Activated T-cell treated with anti-CD3 and anti-CD28 coated beads, Interleukin-2, amount 50 U/mL, for 24 hours (primary cell): ENCODE measurements at places on chromosomes 5 and 9.
A peak's percentile ranks its signal among the peaks of the same experiment; 100 is the strongest.

DNA sequence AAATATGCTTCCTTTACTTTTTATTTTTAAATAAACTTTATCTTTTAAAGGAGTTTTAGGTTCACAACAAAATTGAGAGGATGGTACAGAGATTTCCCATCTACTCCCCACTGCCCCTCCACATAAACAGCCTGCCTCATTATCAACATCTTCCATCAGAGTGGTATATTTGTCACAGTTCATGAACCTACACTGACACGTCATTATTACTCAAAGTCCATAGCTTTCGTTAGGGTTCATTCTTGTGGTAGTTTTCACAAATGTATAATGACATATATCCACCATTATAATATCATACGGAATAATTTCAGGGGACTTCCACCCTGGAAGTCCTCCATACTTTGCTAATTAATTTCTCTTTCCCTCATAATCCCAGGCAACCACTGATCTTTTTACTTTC is 204.9 kb downstream of the SMARCA2 start:
- DNase-seq, result no peak

DNA sequence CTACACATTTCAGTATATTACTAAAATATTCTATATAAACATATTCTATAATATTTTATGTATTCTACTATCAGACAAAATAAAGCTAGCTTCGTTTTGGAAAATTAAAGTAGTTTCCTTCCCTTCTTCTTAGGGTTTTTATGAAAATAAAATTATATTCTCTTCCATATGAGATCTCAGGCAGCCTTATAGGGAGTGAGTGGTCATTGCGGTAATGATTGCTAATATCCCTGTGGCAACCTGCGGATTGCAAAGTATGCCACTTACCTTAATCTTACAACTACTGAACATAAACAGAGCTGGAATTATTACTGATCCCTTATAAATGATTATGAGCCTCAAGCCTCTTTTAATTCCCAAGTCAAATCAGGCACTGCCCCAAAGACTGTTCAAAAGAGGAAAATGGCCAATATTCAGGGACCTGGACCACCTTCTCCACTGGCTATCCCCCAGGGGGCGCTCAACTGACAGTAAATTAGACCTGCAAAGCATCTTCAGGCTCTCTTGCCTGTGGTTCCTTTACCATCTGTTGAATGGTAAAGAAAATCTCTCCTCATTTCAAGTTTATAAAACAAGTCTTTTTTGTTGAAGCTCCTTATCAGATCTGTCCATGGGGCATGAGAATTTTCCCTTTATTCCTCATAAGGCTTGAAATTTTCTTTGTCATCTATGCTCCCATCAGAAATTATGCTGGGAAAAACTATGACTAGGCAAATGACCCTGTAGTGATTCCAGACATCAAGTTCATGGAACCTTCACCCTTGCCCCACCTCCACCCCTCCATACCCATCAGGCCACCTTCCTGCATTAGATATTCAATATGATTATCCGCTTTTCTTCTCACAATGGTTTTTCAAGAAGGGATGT is 163.9 kb downstream of the CEMIP2 start:
- peak; percentile 78 for DNase-seq

- no peak for DNase-seq
Observed at GRCh38 chr9:107437716-107438115, 51.9 kb downstream of the KLF4 start.

DNA sequence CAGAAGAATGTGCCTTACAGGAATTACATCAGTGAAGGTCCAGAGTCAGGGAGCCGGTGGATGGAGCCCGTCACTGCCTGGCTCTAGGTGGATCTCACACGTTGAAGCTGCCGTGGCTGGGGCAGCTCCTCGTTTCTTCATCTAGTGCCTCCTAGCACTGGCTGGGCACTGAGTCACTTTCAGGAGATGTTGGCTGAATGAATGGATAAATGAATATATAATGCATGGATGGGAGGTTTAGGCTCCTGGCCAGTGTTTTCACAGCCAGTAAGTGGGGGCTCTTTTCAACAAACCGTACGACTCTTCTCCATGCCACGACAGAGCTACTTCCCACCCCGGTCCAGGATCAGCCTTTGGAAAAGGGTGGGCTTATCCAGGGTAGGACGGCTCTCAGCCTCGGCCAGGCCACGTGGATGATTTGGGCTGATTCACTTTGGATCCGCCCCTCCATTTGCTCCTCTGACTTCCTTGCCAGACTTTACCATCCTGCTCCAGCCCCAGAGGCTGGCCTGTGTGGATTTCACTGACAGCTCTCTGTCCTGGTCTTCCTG is 1.3 kb upstream of the SH3PXD2B start:
- no peak for DNase-seq

GRCh38 chr9:77016121-77016525 is 3.3 kb upstream of the FOXB2 start:
- no peak for DNase-seq

DNA sequence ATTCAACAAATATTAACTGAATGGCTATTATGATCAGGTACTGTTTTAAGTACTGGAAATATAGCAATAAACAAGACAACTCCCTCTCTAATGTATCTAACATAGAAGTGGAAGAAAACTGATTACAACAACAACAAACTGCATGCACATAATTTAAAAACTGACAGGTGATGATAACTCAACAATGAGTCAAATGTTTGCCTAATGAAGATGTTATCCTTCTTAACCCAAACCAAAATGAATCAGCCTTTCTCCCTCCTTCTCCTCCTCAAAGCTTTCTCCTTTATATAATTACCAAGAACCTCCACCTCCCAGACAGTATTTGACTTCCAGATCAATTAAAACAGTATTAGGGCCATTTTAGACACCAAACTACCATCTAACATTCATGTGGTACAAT is 49.3 kb downstream of the RICTOR start:
- DNase-seq, result no peak

GRCh38 chr5:139912158-139912557 is 116.5 kb downstream of the PSD2 start:
- DNase-seq, result no peak

GRCh38 chr9:123652416-123652815 is 277.5 kb downstream of the DENND1A start:
- no peak for DNase-seq

- no peak for DNase-seq
Observed at GRCh38 chr5:150158170-150158949, 2.7 kb upstream of the PDGFRB start.

DNA sequence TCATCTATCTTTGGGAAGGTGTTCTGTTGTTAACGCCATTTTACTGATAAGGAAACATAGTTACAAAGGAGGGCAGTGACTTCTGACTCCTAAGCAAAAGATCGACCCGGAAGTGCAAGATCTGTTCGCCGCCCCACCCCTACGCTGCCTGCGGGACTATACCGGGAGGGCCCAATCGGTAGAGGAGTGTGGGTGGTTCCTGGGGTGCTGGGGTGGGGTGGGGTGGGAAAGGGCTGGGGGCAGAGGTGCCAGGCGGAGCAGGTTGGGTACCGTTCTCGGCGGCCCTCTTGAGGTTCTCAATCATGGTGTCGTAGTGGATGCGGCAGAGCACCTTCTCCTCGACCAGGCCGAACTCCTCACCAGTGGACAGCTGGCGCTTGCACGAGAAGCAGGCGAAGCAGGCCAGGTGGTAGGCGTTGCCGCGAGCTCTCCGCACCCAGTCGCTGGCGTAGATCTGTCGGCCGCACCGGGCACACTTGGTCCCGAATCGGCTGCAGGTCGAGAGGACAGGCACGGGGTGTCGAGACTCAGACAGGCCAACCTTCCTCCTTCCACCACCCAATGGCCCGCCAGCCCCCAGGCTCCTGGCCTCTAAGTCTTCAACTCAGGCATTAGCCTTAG is 11.8 kb downstream of the LHX6 start:
- no peak for DNase-seq

DNA sequence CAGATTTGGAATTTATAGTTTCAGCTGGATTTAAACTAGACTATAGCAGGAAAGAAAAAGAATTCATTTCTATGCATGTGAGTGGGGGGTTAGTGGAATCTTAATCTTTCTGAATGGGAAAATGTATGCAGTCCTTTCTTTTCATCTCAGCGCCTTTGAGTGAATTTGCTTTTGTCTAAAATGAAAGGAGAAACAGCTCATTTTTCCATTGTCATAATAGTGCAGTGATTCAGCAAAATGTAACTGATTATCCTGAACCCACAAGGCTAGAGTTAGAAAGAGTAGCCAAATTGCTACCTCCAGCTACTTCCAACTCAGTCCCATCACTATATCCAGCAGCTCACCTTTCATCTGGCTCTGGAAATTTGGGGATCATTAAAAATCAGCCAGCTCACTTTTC is 134.4 kb downstream of the ADAMTSL1 start:
- no peak for DNase-seq

GRCh38 chr9:92504881-92505280 is 22.6 kb upstream of the ASPN start:
- DNase-seq, result no peak

- peak; percentile 61 for DNase-seq
Observed at GRCh38 chr9:134738869-134739659, 97.5 kb downstream of the COL5A1 start.

DNA sequence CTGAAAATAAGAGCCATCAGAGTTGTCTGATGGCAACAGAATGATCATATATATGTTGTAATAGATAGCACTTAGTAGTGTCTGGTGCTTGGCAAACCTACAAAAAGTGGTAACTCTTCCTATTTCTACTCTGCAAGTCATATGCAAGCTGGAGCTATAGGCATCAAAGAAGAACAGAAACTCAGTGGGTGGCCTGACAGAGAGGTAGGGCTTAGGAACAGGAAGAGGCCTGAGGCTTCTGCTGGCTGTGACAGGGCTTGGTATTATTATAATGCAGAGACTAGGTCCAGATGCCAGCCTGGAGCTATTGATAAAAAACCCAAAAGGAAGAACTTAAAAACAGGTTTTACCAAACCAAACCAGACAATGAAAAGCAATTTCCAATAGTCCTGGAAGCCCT is 4.4 kb upstream of the DIAPH1 start:
- DNase-seq, result no peak

DNA sequence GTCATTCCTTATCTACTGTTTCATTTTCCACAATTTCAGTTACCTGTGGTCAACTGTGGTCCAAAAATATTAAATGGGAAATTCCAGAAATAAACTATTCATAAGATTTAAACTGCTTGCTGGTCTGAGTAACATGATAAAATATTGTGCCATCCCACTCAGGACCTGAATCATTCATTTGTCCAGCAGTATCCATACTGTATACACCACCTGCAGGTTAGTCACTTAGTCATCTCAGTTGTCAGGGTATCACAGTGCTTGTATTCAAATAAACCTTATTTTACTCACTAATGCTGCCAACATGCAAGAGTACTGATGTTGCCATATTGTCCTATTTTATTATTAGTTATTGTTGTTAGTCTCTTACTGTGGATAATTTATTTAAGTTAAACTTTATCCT is 139.7 kb downstream of the FBXO4 start:
- DNase-seq, result no peak

GRCh38 chr9:113386571-113387393 is 10.0 kb upstream of the HDHD3 start:
- DNase-seq, result no peak

DNA sequence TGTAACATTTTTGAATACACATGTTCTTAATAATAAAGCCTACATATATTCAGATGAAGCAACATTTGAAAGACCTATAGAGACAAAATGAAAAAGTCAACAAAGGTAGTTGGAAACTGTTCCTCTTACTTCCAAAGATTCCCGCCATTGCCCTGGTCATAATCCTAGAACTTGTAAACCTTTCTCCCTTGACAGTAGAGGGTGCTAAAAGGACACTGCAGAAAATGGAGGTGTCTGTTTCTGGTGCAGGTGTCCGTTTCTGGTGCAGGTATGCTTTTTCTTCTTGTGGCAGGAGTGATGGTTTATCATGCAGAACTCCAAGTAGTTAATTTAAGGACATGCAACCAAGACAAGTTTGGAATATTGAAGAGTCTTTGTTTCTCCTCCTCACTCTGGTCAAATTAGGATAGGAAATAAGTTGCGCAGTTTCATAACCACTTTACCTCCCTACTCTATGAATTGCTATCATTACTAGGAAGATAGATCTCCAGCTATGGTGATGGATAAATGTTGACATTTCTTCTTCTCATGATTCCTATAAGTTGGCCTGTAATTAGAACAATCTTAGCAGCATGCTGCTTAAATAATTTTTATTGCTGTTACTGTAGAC is 56.0 kb upstream of the FAM174A start:
- no peak for DNase-seq

GRCh38 chr5:43335681-43336080 is 22.5 kb upstream of the HMGCS1 start:
- no peak for DNase-seq

DNA sequence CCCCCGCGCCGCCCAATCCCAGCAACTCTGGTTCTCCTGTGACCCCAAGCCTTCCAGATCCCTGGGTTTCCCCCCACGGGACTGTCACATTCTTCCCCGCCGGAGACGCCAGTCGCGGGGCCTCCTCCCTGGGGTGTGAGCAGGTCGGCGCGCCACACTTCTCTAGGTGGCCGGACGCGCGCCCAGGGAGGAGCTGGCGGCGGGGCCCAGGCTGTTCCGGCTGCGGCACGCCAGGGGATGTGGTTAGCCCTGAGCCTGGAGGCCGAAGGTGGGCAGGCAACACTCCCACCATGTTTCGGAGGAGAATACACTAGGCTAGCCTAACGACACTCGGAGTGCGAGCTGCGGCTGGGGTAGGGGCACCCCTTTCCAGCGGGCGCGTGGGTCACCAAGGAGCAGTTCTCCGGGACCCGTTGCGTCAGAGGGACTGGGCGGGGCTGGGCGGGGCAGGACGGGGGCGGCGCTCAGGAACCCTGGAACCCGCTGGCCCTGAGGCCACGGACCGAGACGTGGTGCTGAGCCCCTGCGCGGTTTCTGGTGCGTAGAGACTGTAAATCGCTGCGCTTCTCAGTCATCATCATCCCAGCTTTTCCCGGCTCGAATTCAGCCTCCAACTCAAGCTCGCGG is at the start of gene SLC27A6:
SLC27A6 (plus strand) TSS at position 478 of the 627 bp plus-strand sequence. CDS start 650 bp downstream, outside the sequence.
- DNase-seq, result no peak
